ENCODE measurements at places on chromosomes 11 and 22.

DNA sequence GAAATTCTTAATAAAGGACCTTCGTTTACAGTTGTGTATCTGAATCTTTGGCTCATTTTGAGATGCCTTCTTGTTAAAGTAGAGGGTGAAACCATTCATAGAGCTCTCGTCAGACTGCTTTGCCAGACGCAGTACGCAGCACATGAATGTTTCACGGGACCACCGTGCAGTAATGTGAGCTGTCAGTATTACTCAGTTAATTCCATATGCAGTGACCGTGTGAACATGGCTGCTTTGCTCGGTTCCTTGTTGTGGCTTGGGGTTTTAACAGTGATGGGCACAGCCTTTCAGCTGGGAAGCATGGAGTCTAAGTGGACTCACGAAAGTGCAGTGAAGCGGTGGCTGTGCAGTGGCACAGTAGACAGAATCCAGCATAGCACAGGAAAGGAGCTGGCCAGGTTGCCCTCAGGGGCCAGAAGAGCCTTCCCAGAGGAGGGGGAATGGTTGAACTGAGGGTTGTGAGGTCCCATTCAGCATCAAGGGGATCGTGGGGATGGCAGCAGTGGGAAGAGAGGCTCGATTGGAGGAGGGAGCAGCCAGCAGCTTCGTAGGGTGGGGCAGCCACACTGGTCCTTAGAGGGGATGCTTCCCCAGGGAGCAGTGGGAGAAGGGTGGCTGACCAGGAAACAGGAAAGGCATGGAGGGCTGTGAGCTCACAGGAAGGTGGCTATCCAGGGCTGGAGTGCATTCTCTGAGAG lies 31.4 kb downstream of the PPFIA1 start:
- DNase-seq: no peak

DNA sequence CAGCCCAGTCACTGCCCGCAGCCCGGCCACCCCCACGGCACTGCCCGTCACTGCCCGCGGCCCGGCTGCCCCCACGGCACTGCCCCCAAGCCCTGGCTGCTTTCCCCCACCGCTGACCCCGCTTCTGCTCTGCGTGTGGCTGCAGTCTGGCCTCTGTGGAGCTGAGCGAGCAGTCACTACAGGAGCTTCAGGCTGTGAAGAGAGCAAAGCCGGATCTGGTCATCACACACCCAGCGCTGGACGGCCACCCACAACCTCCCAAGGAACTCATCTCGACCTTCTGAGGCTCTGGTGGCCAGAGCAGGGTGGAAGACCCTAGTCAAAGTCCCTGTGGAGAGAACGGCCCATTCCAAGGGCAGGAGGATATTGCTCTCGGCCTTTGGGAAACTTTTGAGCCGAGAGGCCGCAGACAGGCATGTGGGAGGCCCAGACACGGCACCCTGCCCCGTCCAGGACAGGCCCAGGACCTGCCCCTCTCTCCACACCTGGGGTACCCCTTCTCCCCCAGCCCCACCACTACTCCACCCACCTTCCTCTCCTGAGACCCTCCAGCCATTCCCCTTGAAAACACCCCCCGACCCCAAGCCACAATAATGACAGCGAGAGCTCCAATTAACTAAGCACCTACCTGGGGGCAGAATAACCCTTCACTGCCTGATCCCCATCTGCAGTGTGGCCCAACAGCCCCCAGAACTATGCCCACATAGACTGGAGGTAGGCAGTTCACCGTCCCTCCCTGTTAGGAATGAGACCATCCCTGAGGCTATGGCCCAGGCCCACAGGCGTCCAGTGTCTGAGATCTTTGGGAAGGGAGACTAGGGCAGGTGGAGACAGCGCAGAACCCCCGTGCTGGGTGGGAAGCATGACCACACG lies 3.7 kb upstream of the PGGHG start:
- DNase-seq: no peak

DNA sequence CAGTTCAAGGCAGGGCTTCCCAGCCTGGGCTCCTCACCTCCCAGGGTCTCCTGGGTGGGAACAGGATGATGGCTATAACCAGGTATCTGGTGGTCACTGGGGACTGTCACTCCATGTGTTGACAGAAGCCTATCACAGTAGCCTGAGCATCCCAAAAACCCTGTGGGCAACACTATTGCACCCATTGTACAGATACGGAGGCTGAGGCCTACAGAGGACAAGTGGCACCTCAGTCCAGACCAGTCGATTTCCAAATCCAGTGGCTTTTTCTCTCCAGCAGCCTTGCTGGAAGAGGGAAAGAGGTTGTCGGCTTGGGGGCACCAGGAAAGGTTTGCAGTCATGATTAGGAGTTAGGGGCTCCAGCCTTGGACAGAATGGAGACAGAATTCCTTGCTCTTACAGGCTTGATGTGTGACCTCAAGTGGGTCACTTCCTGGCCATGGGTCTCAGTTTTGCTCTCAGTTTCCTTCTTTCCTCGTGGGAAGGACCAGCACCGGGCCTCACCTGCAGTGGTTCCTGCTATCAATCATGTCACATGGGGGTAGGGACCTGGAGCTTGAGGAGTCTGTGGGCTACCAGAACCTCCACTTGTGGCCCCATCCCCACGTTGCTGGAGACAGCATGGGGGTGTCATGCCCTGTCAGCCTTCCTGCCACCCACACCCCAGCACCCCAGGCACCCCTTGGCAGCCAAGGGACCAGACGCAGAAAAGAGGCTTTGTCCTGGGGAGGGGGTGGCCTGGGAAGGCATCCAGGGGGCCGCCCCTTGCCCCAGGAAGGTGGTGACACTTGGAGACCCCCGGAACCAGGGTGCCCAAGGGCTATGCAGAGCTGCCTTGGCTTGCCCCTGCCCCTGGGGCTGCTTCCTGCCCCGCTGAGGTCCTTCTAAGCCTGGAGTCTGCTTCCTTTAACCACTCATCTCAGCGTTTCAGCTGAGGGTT lies 2.1 kb downstream of the EMID1 start:
- DNase-seq: no peak

DNA sequence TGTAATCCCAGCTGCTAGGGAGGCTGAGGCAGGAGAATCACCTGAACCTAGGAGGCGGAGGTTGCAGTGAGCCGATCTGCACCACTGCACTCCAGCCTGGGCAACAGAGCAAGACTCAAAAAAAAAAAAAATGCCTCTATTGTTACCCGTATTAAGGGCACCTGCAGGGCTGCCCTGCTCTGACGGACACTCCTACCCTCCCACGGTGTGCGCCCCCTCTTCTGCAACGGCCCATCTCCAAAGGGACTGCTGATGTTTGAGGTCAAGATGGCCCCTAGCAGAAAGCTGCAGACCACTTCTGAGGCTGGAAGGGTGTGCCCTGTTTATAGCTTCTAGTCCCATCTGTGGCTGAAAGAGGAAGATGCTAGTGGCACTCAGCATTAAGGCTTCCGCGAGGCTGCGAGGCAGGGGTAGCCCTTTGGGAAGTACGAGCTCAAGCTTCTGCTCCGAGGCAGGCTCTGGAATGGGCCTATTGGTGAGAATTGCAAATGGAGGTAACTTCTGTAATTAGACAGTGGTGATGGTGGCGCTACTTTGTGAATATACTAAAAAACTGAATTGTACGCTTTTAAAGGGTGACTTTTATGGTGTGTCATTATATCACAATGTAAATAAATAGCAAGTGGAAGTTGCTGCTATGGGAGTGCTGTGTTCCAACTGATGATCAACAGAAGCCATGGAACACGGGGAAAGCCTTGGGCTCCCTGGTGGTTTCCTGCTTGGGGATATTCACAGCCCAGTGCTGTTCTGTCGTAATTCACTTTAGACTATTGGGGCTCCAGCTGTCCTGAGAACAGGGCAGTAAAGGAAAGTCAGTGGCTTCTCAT lies 24.3 kb downstream of the ARFGAP2 start:
- DNase-seq: no peak

- no peak for DNase-seq
Measured at GRCh38 chr11:98572941-98573340, 447.8 kb upstream of the CNTN5 start.

DNA sequence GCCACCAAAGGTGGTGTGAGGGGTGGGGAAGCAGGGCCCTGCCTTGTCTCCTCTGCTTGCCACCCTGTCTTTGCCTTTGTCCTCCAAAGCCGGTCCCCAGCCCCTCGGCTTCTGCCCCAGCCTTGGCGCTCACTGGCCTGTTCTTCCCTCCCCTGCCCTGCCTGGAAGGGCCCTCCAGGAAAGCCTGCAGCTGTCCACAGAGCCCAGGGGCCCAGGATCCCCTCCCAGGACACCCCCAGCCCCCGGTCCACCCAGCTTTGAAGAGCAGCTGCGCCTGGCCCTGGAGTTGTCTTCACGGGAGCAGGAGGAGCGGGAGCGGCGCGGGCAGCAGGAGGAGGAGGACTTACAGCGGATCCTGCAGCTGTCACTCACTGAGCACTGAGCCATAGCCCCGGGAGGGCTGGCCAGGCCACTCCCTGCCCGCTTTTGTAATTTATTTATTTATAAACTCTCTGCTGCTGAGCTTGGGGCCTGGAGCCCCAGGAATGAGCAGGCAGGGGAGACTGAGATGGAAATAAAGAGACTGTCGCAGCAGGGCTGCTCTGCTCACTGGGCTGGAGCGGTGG lies 1.3 kb upstream of the SSH3 start:
- no peak for DNase-seq

DNA sequence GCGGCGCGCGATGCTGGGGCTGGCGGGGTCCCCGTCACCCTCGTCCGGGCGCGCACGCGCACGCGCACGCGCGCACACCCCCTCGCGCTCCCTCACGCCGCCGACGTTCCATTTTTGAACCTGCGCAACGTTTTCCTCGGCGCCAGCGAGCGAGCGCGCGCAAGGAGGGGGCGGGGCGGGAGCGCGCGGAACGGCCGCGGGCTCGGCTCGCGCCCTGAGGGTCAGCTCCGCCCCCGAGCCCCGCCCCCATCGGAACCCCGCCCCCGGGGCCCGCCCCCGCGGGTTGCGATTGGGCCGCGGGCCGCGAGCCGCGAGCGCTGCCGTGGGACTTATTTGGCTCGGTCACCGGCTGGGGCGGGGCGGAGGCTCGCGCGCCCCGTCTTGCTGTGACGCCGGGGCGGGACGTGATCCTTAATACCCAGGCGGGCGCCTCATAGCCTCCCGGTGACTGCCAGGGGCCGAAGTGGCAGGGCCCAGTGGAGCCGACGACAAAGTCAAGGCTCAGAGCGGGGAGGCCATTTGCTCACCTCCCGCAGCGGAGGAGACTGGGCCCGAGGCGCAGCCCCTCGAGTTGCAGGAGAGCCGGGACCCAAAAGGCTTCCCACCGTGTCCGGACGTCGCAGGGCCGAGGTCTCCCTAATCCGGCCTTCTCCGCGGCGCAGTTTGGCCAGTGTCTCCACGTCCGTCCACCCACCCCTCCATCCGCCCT lies at the start of gene CBX7:
Gene CBX7 (minus strand): TSS at position 170 of the 709 bp plus-strand sequence. CDS start 236 bp downstream, outside the sequence.
- DNase-seq: peak; percentile 96

GRCh38 chr11:17531636-17532113 lies 12.5 kb downstream of the USH1C start:
- DNase-seq: no peak

DNA sequence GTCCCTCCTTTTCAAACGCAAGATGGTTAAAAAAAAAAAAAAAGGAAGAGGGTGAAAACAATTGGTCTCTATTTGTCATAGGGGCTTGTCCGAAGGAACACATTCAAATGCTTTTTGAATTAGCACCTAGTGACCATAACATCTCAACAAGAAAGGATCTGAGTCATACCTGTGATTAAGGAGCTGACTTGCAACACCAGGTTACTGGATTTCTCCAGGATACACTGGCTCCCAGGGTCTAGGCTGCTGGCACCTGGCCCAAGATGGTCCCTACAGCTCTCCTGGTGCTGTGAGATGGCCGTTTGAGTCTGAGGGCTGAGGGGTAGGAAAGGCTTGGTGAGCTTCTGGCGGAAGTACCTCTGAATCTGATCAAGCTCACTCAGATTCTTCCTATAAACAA lies 28.4 kb upstream of the UCP3 start:
- no peak for DNase-seq

DNA sequence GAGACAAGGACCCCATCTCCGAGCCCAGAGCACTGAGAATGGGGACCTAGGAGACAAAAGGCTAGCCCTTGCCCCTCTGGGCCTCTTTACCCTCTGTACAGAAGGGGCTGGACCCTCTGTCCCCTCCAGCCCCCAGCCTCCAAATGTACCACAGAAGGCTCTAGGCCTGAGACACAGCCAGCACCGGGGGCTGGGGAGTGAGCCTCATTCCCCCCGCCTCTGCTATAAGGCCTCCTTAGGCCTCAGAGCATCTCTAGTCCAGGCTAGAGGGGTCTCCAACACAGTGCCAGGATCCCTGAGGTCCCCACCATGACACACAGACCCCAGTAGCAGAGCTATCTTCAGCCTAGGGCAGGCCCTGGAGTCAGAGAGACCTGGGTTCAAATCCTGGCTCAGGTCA lies 4.8 kb downstream of the SMTN start:
- DNase-seq: no peak

DNA sequence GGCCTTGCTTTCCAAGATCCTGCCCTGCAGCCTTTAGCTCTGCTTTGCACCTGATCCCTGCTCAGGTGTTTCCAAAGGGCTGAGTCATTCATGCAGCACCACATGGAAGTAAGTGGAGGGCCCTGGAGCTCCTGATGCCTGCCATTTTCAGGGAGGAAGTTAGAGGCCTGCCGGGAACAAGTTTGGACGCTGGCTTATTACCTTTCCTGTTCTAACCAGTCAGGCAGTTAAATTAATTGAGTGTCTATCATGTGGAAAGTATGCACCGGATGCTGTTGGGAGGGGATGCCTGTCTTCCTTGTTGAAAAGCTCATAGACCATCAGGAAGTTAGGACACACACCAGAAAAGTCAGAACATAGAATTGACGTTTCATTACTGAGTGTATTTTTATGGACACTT lies 73.7 kb upstream of the PLET1 start:
- DNase-seq: no peak

- no peak for DNase-seq
Measured at GRCh38 chr11:61916737-61917333, 531 bp downstream of the RAB3IL1 start.

GRCh38 chr11:17978553-17979287 lies 34.1 kb downstream of the SERGEF start:
- no peak for DNase-seq

GRCh38 chr11:83862033-83862432 lies 575.9 kb upstream of the CCDC90B start:
- no peak for DNase-seq

DNA sequence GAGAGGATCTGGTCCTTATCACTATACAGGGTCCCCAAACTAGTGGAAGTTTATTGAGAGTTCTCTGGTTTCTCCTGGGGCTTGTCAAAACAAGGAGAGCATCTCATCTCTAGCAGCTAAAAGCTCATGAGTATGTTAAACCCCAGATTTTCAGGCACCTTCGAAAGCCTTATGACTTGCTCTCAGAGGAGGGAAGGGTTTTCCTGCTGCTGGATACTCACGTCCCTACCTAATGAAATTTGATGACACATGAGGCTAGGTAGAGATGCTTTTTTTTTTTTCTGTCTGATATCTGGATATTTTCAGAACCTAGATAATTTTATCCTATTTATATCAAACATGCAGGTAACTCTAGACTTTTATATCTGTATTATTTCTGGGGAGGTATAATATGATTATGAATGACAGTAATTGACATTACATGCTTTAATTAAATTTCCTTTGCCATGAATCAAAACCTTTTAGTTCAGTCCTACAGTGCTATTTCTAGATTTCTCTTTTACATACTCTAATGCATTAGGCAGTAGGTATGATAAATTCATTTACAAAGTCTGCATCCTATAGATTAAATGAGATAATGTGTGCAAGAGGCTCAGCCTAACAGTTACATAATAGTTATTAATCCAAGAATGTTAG lies 73.9 kb downstream of the PARVA start:
- no peak for DNase-seq

- no peak for DNase-seq
Measured at GRCh38 chr11:32870676-32871075, 21.9 kb upstream of the QSER1 start.

GRCh38 chr22:37212174-37212906 lies at the start of gene SSTR3:
SSTR3 (minus strand) TSS chr22:37212477; CDS start chr22:37207803, 4,674 bp downstream.
- DNase-seq: no peak

All from activated CD8-positive, alpha-beta memory T cell treated with anti-CD3 and anti-CD28 coated beads for 48 hours (primary cell).